Stimulated activated CD4-positive, alpha-beta T cell treated with anti-CD3 and anti-CD28 coated beads, Interleukin-12 subunit alpha, Interleukin-12 subunit beta, amount 100 ng/mL, for 24 hours (primary cell): ENCODE measurements at places on chromosomes 16 and 17.

GRCh38 chr17:17750881-17751280, 69.6 kb downstream of the RAI1 start:
- DNase-seq: peak; percentile 9

GRCh38 chr16:67013233-67013822, 15.6 kb upstream of the CBFB start:
- no peak for DNase-seq

DNA sequence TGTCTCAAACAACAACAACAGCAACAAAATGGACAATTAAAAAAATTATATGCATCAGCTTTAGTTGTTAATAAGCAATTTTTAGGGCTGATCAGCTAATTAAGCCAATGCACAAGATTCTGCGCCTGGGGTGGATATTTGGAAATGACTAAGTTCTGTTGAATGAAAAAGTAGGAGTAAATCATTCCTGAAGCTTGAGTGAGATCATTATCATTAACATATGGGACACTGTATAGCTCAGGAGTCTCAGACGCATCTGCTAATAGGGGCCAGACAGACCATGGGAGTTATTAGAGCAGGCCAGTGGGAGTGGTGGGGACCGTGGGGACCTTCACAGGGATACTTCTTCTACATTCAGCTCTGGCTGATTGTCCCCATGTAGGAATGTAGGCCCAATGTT, 22.8 kb downstream of the IRX5 start:
- no peak for DNase-seq

- no peak for DNase-seq
These were observed 5.0 kb downstream of the FOXK2 start for GRCh38 chr17:82524540-82524939.

GRCh38 chr16:75322740-75323139, 71.3 kb upstream of the BCAR1 start:
- DNase-seq: no peak

DNA sequence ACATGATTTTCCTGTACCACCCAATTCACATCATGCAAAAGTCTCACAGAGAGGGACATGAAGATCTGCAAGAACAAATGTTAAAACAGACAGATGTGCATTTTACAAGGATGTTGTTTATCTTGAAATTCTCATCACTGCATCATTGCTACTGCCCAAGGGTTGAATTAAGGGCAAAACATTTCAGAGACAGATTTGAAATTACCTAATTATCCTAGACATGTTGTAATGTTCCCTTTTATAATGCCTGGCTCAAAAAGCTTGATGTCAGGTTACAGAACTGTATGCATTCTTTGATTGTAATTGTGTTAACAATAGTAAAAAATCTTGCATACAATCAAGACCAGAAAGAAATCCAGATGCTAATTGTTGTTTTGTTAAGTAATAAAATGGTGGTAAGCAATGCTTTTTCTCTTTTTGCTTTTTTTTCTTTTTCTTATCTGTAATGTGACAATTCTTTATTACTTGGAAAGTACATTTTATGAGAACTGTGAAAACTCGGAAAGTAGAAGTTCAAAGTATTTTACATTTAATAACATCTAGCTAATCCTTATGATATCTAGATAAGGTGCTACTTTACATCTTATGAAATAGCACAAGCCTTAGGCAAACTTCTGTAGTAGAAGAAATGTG, 3.6 kb upstream of the DUSP14 start:
- no peak for DNase-seq

GRCh38 chr17:8673612-8674011, 43.1 kb upstream of the MYH10 start:
- DNase-seq: no peak

- no peak for DNase-seq
These were observed 10.1 kb upstream of the RASD1 start for GRCh38 chr17:17506181-17506741.

GRCh38 chr17:27630607-27631410, at the start of gene LGALS9:
Gene LGALS9, plus strand, starts transcription at chr17:27631188. Its CDS starts 78 bp downstream, at chr17:27631266.
- no peak for DNase-seq

GRCh38 chr16:15963307-15963910, 14.0 kb downstream of the ABCC1 start:
- no peak for DNase-seq

- peak; percentile 66 for DNase-seq
These were observed 7.5 kb downstream of the EIF1 start for GRCh38 chr17:41695954-41696757.

GRCh38 chr16:11094075-11094856, 149.9 kb downstream of the CLEC16A start:
- DNase-seq: peak; percentile 70

GRCh38 chr16:16021988-16022682, 72.7 kb downstream of the ABCC1 start:
- no peak for DNase-seq

DNA sequence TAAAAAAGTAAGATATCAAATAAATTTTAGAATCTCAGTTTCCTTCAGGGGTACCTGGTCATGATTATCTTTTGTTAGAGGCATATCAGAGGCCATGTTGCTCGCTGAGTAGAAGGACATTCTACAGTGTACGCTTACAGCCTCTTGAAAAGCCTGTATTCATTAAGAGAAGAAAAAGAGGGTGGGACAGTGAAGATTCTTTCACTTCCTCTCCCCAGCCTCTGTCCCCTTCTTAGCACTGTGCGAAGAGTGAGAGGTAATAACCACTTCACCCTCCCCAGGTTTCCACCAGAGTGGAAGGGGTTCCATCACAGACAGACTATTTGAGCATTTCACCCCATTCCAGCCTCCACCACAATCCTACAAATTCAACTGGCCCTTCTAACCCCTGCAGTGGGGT, 4.8 kb upstream of the LPO start:
- no peak for DNase-seq

- no peak for DNase-seq
These were observed 10.7 kb upstream of the STX4 start for GRCh38 chr16:31022544-31023251.

DNA sequence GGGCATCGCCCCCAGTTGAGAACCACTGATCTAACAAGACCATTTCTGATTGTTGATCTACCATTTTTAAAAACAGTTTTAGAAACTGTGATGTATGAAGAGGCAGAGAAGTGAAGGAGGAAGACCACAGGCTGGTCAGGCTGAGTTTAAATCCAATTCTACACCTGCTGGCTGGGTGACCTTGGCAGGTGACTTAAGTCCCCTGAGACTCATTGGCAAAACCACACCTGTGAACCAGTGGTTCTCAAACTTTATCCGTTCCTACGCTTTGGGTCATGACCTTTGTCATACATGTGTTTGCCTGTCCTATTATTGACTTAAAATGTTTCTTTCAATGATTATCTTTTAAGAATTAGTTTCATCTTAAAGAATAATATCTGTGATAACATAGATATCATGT, 2.3 kb downstream of the GP2 start:
- DNase-seq: no peak

- no peak for DNase-seq
These were observed 7.9 kb downstream of the SOCS1 start for GRCh38 chr16:11248133-11248532.

DNA sequence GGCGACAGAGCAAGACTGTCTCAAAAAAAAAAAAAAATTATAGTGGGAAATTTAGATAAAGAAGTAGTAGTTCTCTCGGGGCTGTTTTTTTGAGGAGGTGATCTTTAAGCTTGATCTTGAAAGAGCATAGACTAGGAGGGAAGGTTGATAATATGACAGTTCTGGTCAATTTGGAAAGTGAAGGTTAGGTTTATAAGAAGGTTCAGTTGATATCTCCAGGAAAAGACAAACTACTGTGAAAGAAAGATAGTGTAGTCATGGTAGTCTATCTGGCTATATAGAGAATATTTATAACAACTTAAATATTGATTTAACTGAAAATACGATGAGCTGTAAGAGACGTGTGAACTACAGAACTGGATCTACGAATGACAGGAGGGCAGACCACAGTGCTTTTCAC, 3.1 kb downstream of the ATF7IP2 start:
- DNase-seq: no peak

GRCh38 chr17:60372790-60373483, 19.0 kb downstream of the USP32 start:
- no peak for DNase-seq

DNA sequence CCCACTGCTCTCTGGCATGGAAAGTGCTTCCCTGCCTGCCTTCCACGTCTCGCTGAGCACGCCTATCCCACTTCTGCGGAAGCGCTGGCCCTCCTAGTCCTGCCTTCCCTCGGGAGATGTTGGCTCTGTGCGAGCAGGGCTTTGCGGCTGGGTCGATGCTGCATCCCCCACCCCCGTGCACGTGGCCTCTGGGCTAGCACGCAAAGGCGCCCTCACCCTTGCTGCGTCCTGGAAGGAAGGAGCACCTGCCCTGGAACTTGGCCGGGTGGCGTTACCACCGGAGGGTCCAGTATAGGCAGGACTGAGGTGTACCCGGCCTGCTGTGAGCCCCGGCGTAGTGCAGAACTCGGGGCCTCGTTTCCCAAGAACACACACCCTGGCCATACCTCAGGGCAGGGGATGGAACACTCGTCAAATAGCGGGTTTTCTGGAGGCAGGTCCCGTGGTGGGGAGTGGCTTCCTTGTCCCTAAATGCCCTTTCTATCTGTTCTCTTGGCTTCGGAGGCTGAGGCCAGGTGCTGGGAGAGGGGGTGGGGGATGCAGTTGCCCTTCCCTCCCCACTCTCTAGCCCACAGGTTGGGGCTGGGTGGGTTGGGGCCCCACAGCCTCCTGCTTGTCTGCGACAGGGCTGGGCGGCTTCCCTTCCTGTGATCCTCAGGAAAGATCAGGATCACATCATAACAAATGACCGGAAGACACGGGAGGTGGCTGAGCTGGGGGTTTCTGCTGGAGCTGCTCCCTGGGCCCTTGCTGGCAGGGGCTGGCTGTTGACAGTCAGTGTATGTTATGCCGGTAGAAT, 17.4 kb downstream of the BAIAP2 start:
- no peak for DNase-seq

GRCh38 chr17:69254187-69254586, 25.6 kb upstream of the ABCA10 start:
- DNase-seq: no peak

DNA sequence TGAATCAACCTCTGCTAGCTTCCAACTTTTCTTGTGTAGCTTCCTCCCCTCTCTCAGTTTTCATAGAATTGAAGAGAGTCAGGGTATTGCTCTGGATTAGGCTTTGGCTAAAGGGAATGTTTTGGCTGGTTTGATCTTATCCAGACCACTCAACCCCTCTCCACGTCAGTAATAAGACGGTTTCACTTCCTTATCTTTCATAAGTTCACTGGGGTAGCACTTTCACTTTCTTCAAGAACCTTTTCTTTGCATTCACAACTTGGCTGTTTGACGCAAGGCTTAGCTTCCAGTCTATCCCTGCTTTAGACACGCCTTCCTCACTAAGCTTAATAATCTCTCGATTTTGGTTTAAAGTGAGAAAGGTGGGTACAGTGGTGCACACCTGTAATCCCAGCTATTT, 29.7 kb upstream of the OR1A2 start:
- DNase-seq: no peak

DNA sequence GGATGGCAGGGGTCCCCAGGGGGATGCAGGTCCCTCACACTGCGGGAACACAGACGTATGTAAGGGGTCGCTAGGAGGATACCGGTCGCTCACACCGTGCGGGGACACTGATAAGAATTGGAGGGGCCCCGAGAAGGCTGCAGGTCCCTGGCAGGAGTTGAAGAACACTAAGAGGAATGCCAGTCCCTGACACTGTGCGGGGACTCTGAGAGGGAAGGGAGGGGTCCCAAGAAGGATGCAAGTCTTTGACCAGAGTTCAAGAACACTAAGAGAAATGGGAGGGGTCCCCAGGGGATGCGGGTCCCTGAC, 510 bp downstream of the ERCC4 start:
- DNase-seq: no peak

- DNase-seq: no peak
These were observed 4.0 kb downstream of the LYRM1 start for GRCh38 chr16:20904507-20905081.

- no peak for DNase-seq
These were observed 87.7 kb downstream of the RMI2 start for GRCh38 chr16:11432856-11433395.

- no peak for DNase-seq
These were observed 7.6 kb downstream of the ALOX15B start for GRCh38 chr17:8046306-8046928.

DNA sequence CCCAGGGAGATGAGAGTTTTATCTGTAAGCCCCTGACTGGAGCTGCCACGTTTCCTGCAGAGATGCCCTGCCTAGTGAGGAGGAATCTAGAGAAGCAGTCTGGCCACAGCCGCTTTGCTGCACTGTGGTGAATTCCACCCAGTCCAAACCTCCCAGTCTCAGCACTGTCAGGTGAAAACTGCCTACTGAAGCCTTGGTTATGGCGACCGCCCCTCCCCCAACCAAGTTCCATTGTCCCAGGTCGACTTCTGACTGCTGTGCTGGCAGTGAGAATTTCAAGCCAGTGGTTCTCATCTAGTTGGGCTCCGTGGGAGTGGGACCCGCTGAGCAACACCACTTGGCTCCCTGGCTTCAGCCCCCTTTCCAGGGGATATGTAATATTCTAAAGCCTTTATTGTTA, 10.2 kb upstream of the LYZL6 start:
- DNase-seq: no peak

DNA sequence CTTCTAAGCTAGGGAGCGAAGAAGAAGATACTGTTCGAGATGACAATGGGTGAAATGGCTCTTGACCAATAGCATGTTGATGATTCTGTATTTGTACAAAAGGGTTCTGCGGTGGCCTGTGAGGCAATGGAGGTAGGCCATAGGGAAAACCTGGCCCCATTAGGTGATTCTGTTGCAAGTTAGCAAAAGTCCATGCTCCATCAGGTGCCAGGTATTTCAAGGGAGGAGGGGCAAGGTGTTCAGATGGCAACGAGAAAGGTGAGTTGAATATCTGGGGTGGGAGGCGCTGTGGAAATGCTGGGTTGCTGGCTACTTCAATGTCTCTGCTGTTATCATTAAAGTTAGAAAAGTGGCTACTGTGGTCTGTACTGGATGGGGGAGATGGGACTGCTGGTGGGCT, 62.8 kb downstream of the CACNG1 start:
- no peak for DNase-seq
